Temporal lobe (tissue), 4 donors: ENCODE measurements at places on chromosomes 7 and 10. TPM values are rescaled to one million over a fixed set of nuclear protein-coding genes. Genes with fewer than 3 reads are reported as not detected.

The PARD3 gene
- 13.3 TPM for total RNA-seq

The NANOS1 gene
- total RNA-seq: 5.2 TPM

The SDK1 gene
- total RNA-seq: 30.7 TPM

The ANKRD2 gene
- not detected for total RNA-seq

The GBX1 gene
- total RNA-seq: not detected

The PDE6C gene
- total RNA-seq: not detected
